ENCODE measurements at places on chromosomes 11 and 22.

GRCh38 chr11:60252213-60253108 lies 9.5 kb upstream of the MS4A4E start:
- no peak for DNase-seq

GRCh38 chr11:93791493-93791892 lies 7.4 kb downstream of the MED17 start:
- DNase-seq = no peak

- DNase-seq = no peak
Measured at GRCh38 chr11:126501641-126502040, 146.2 kb downstream of the ST3GAL4 start.

- no peak for DNase-seq
Measured at GRCh38 chr22:37684803-37685615, 1.1 kb upstream of the NOL12 start.

DNA sequence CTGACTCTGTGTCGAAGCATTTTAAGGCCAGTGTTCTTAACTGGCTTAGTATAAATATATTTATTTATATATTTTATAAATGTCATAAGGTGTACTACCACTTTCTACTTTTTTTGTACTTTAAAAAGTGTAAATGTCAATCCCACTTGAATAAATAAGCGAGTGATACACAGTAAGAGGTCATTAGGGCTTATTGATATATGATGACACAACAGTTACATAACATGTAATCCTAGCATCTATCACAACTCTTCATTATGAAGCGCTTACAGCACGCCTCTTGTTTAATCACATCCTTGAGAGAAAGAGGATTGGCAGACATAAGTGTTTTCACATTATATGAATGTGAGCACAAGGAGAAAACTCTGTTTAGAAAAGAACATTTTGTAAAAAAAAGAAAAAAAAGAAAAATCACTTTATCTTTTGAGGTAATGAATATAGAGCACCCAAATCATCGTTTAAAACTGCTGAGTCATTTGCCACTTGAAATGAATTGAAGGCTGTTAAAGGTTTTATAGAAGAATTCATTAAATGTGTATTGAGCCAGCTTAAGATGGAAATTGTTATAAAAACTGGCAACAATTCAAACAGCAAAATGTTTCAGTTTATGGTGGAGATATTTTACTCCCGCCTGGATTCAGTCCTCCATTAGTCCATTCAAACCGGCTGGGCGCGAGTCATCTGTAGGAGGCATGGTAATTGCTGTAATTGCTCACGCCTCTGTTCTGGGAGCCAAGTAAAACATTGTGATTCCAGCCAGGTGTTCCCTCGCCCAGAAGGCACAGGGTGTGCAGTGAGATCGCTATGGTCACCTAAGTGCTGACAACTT lies 627.3 kb upstream of the KIRREL3 start:
- no peak for DNase-seq

DNA sequence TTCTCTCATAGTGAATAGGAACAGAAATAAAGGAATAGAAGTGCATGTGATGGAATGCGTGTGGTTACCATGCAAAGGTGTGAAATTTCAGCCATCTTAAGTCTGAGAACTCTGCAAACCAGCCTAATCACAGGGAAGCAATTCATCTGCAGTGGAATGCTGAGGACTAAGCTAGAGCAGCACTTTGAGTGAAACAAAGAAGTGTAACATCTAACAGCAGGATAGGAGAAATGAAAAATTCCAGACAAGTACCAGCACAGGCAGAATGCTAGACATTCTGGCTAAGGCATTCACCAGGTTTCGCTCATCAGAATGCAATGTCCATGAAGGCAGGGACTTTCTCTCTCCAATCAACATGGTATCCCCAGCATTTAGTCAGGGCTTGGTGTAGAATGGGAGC lies 41.2 kb upstream of the SLC36A4 start:
- DNase-seq = no peak

GRCh38 chr22:49016909-49017481 lies 810.7 kb downstream of the BRD1 start:
- DNase-seq = no peak

DNA sequence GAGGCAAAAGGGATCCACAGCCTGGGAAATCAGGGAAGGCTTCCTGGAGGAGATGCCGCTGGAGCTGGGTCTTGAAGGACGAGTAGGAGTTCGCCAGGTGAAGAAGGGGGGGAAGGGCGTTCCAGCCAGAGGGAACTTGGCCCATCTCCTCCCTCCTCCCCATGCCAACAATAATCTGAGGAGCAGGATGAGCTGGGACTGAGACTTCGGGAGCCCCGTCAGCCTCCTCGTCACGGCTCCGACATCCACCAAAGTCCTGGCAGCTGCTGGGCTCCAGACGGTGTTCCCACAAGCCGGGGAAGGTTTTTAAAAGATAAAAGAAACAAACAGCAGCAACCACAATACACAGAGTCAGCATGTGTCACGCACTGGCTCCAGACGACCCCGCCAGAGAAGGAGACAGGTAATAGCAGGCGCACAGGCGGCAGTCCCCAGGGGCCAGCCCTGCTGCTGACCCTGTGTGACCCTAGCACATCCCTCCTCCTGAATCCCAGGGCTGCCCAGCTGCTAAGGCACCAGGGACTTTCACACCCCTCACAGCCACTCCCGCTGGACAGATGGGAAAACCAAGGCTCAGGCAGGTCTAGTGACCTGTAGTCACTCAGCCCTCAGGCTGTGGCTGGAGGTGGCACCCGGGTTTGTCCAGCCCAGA lies 37.3 kb downstream of the NUP50 start:
- no peak for DNase-seq

DNA sequence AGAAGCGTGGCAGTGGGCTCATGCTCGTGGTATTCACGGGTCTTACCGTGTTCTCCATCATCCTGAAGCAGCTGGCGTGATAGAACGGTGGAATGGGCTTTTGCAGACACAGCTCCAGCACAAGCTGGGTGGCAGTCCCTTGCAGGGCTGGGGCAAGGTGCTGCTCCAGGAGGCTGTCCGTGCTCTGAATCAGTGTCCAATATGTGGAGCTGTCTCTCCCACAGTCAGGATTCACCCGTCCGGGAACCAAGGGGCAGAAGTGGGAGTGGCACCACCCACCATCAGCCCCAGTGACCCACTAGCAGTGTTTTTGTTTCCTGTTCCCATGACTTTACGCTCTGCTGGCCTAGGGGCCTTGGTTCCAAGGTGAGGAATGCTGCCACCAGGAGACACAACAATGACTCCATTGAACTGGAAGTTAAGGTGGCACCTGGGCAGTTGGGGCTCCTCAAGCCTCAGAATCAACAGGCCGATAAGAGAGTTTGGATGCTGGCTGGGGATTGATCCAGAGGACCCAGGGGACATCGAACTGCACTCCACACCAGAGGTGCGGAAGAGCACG lies 16.9 kb upstream of the CD81 start:
- DNase-seq = no peak

GRCh38 chr11:88330826-88331428 lies 6.6 kb downstream of the CTSC start:
- no peak for DNase-seq

- no peak for DNase-seq
Measured at GRCh38 chr22:43478621-43479300, 66.9 kb downstream of the MPPED1 start.

DNA sequence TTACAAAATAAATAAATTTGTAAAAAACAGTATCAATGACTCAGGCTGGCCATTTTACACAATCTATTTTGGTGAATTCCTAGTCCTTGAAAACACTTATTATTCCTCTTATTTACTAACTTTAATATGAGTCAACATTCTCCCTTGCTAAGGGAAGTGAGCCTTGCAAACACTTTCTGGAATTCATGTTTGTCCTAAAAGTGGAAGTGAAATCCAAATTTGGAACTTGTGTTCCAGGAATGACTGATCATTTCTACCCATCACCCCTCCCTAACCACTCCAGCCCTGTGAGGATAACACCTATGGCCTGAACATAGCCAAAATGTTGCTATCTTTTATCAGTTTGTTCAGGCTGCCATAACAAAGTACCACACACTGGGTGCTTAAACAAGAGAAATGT lies 83.1 kb downstream of the OR5AK2 start:
- no peak for DNase-seq

- no peak for DNase-seq
Measured at GRCh38 chr11:117625237-117625636, 171.8 kb downstream of the DSCAML1 start.

DNA sequence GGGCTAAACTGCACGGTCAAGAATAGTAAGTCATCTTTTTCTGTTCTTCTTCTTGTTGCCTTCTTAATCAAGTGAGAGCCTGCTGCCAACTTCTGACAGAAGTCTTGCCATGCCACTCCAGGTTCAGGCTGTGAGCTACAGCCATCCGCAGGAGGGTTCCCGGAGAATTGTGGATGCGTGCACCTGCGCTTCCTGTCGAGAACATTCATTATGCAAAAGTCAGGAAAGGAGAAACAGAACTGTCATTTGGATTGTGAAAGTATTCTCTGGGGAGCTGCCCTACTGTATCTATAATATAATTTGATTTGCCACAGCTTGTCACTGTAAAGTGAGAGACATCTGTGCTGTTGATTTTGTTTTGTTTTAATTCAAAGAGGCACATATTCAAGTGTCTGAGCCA lies 12.3 kb downstream of the IL17RA start:
- DNase-seq = no peak

DNA sequence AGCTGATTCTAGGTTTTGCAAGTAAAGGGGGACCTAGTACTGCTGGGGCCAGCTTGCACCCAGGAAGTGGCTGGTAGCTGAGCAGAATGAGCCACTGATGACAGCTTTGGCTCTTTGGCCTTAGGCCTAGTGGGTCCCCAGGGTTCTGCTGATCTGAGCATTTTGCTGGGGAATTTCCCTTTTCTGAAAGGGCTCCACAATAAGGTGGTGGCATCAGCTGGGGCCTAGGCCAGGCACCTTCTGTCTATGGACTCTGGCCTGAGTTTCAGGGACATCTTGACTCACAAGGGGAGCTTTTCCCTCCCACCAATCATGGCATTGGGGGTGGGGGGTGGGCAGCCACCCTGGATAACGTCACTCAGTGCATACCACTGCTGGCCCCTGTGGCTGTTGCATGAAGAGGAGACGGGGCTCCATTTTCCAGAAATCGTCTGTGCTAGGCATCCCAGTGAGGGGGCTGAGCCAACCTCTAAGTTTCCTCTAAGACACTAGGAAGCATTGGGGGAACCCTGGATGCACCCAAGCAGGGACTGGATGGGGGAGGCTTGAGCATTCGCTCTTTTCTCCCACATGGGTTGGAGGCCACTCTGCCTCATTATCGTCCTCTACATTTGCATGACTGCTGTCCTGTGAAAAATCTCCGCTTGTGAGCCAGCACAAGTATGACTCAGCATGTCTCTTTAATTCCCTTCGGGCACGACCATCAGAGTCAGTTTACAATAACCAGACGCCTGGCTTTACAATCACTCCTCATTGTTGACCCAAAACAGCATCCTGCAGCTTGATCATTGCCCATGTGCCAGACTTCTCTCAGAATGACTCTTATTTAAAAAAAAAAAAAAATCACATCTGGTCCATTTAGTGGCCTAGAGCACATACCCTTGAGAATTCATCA lies 145.0 kb upstream of the THY1 start:
- no peak for DNase-seq

GRCh38 chr11:35169112-35169511 lies 30.1 kb downstream of the CD44 start:
- no peak for DNase-seq
